AG04450 (cell line): ENCODE measurements at places on chromosomes 1 and 21.

DNA sequence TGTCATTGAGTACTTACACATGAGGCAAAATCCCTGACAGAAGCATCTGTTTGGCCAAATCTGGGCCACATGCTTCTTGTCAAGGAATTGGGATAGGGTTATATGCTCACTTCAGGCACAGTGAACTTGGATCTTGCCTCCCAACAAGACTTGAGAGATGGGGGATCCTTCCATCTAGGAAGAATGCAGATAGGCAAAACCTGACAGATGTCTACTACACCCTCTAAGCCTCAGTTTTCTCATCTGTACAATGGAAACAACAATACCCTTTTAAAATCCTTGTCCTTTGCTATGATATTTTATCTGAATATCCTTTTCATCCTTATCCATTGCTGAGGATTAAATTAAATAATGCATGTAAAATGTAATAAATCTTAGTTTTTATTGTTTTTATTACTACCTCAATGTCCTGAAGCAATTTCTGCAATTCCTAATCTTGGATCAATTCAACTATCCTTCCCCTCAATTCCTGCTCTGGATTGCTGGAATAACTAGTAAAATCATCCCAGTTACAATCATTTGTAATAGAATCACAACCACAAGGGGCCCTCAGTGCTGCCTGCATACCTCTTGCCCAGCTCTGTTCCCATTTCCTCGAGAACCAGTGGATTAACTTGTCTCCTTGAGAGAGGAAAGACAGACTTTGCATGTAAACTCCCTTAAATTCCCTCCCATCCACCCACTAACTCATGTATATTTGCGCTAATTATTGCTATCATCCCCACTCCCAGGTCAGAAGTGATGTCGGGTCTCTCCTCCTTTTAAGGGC lies 8.1 kb upstream of the XPR1 start:
- no peak for DNase-seq

DNA sequence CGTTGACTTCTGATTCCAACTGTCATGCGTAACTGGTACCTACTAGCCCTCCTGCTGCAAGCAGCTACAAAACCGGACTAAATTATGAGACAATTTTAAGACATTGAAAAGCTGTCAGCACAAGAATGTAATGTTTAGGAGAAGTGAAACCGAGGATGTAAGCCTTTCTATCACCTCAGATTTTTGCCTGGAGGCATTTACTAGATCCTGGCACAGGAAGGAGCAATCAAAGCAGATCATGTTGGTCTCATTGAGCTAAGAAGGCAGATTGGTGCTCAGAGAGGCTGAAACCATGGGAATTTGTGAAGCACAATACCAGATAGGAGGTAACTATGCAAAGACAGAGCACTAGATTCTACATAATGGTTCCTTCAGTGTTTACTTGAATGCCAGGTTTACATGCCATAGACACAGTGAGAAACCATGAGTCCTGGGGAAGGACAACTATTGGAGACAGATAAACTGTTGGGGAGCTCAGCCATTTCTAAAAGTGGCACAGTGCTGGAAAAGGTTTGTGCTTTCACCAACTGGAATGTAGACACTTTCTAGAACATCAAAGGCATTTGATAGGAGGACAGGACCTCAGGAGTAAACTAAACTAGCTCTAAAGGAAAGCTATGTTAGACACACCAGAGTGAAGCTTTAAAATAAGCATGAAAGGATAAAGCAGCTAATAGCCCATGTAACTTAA lies 179.4 kb downstream of the LYPLAL1 start:
- no peak for DNase-seq

DNA sequence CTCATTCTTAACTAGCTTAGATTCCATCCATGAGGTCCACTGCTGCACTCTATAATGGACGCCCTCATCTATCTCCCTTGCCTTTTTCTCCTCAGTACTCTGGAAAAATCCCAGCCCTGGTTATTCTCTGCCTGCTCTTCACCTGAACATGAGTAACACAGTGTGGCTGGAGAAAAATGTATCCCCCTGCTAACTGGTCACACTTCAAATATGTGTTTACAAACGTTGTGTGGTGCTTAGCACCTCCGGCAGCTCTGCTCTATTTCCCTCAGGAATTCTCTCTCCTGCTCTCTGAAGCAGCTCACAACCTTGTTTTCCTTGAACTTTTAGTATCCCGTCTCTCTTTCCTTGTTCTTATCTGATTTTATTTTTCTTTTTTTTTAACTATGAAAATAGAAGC lies 4.1 kb downstream of the SCCPDH start:
- DNase-seq: no peak

GRCh38 chr1:56712150-56712549 lies 67.0 kb downstream of the PRKAA2 start:
- DNase-seq: no peak

DNA sequence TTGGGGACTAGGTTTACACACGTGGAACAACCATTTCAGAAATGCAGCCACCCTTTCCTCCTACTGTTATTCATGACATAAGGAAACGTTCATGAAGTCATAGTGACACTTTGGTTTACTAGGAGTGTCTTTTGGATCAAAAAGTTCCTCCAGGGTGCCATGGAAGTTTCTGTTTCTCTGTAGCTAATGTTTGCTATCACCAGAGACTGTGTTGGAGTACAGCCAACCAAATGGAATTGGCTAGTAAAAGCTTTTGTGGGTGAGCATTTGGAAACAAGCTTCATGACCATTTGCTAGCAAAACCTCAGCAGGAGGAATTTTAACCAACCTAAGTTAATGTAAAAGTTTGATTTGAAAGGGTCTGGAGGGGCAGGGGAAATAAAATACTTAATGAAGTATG lies 43.9 kb upstream of the ADGRL2 start:
- DNase-seq: no peak

GRCh38 chr1:211017075-211017718 lies 116.8 kb downstream of the KCNH1 start:
- DNase-seq: no peak

DNA sequence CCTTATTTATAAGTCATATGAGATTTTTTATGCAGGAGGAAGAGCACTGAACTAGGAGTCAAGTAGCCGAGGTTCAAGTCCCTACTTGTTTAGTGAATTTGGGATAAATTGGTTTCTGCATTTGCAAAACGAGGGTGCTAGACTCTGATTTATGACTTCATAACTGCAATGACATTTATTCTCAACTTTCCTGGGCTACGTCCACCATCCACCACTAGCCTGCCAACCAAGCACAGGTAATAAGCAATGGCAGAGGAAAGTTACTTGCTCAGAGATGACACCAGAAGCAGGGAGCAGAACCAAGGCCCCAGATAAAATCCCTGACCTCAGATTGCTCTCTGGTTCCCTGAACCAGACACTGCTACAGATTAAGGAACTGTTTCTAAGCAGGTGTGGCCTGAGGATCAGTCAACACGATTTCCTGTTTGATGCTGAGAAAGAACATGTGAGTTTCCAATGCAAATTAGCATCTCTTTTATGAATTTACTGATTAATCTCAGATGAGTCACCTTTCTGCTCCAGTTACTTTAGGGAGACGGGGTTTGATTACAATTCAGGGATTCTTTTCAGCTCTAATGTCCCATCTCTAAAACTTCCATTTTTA lies 52.7 kb downstream of the PLPP3 start:
- no peak for DNase-seq

DNA sequence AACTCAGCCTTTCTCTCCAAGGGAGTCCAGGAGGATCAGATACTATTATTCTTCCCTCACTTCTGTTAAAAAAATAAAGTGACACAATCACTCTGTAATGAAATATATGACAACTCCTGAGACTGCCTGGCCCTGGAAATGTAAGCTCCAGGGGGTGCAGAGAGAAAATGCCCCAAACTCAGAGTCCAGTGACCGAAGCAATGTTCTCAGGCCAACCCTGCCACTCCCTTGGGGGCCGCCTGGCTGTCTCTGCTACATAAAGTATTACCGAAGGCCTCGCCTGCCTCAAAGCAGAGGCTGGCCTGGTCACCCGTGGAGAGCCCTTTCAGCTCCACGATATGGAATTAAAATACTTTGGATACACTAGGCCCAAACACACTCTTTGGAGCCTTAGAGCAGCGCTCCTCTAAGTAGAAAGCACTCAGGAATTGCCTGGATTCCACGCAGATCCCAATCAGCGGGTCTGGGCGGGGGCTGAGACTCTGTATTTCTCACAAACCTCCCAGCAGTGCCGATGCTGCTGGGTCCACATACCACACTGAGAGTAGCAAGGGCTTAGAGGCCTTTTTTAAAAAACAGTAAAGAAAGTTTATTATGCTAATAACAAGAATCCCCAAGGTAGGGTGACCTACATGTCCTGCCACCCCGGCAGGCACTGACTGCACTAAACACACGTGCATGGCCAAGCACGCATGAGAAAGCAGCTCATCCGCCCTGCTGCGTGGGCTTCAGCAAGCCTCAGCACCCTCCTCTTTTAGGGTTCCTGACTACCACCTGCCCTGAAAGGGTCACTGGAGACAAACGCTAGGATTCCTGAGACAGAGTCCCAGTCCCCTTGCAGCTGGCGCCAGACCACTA lies 31.1 kb downstream of the TMCO4 start:
- no peak for DNase-seq

DNA sequence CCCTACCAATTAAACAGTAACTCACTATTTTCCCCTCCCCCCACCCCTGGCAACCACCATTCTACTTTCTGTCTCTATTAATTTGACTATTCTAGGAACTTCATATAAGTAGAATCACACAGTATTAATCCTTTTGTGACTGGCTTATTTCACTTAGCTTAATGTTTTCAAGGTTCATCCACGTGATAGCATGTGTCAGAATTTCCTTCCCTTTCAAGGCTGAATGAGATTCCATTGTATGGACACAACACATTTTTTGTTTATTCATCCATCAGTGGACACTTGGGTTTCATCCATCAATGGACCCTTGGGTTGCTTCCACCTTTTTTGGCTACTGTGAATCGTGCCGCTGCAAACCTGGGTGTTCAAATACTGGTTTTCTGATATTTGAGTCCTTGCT lies 41.7 kb downstream of the EIF2D start:
- DNase-seq: no peak

DNA sequence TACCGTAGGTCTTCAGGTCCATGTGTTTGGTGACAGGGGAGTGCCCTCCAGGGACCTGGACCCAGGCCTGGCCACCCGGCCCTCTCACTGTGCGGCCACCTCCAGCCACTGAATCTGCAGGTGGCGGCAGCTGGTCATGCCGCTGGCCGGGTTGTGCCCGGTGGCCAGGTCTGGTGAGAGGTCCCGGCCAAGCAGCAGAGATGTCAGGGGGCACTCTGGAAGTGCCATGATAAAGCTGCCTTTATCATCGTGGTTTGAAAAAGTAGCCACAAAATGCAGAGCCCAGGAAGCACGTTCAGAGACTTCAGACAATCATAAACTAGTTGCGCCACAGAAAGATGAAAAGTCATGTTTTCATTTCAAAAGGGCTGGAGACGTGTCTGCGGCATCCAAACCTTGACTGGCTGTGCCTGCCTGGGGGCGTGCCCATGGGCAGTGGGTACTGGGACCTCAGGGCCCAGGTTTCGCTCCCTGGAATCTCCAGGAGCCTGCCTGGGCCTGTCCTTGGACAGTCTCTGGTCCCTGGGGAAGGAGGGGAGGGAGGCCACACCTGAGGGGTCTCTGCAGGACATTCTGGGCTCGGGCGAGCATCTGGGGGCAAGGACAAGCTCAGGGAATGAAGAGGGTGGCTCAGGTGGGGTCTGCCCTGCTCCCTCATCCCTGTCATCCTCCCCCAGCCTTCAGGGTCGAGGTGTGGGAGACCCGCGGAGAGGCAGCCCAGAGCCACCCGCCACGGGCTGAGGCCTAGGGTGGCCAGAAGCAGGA lies 44.9 kb downstream of the COL18A1 start:
- DNase-seq: no peak

- DNase-seq: no peak
These were observed 318.6 kb upstream of the NFIA start for GRCh38 chr1:60763741-60764140.

DNA sequence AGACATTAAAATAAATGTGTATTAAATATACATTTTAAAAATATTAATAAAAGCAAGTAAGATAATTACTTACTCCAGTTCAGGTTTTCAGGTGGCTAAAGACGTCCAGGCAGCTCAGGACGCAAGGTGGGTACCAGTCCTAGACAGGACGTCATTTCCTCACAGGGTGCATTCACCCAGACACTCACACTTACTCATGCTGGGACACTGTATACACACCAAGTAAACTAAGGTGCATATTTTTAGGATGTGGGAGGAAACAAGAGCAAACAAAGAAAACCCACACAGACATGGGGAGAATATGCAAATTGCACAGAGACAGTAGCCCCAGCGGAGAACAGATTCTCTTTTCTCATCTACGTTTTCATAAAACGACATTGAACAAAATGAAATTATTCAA lies 457.9 kb downstream of the BRINP3 start:
- DNase-seq: no peak

GRCh38 chr1:68230901-68231626 lies 1.3 kb downstream of the WLS start:
- DNase-seq: no peak

GRCh38 chr1:231116738-231117137 lies 45.1 kb upstream of the TRIM67 start:
- no peak for DNase-seq

DNA sequence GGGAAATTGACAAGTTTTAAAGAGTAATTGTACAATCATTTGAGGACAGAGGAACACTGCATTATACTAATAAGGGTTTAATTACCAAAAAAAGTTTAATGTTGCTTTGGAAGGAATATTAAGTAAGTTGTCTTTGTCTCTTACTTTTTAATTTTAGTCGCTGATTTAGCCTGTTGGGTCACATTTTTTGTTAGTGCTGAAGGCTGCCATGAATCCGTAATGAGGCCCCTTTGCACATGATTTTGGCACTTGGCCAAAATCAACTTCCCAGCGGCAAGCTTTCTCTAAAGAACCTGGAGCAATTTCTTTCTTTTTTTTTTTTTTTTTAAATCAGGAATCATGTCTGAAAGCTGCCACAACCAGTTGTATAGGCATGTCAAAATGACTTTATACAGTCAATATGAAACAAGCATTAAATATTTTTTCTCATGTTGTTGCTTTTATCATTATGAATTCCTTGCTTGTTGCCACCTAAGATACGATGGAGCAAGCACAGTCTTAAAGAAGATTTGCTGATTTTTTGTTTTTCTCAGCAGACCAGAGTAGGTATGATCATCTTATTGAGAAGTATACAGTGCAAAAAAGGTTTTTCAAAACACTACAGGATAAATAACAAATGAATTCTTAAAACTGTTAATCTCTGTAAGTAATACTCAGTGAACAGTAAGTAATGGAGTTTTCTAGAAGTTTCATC lies 690.4 kb downstream of the USP25 start:
- DNase-seq: no peak

DNA sequence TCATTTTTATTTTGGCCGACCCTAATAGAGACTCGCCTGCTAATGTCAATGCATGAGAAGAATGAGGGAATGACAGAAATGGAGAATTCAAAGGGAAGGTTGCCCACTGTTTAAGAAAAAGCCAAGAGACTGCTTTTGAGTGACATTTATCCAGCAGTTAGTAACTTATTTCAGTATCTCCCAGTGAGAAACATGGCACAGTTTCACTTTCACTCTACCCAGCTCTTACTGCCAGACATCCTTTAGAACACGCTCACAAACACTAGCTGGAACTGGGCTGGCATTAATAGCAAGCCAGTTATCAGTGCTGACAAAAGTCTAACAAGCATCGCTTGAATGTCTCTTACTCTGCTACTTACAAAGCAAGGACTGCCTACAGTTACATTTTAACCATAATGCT lies 8.5 kb downstream of the GGPS1 start:
- no peak for DNase-seq
